ENCODE measurements at places on chromosomes 4 and X.

DNA sequence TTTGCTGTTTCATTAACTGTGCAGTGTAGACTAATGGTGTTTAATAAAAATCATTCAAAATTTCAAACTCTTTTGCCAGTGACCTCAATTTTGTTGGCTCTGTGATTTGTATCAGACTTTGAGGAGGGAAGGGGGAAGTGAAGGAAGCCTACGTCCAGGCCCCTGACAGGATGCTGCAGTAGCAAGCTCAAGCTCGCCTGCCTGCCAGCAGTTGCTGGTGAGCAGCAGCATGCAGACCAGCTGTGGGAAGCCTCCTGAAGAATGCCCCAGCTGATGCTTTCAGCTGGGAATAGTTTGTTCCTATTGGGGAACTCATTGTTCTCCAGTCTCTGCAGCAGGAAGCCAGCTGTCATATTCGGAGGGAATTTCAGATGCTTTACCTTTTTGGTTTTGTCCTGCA, 495.2 kb downstream of the AFF2 start:
- DNase-seq = no peak

GRCh38 chr4:53450773-53451172, 73.3 kb downstream of the FIP1L1 start:
- no peak for DNase-seq

DNA sequence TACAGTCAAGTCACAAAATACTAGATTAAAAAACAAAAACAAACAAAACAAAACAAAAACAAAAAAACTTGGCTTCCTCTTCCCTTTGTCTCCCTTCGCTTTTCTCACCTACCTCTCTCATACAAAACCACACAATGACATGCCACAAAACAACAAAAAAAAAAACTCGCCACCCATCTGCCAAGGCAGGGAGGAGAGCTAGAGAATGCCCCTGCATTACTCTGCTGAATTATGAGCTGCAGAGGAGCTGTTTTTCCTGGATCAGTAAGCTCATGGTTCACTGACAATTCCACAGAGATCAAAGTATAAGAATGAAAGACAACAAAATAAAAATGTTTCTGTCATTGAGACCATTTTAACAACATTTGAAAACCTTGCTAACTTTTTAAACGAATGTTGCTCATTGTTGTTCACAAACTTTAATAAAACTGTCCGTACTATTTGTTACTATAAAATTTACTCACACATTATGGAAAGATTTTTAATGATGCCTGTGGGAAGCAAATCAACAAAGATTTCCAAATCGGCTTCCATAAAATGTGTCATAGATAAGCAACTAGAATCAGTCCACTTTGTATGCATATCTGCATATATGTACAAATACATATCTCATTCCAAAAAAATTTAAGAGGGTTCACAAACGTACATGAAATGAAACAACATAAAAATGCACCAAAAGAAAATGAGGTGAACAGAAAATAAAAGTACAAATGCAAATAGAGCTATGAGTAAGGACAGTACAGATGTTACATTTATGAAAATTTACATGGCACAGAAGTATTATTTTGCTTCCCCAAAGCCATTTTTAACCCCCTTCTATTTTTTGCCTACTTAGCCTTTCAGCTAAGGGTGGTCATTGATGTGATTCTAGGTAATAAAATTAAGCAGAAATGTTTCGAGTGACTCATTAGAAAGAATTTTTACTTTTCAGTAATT, 252.4 kb upstream of the FAT4 start:
- no peak for DNase-seq

DNA sequence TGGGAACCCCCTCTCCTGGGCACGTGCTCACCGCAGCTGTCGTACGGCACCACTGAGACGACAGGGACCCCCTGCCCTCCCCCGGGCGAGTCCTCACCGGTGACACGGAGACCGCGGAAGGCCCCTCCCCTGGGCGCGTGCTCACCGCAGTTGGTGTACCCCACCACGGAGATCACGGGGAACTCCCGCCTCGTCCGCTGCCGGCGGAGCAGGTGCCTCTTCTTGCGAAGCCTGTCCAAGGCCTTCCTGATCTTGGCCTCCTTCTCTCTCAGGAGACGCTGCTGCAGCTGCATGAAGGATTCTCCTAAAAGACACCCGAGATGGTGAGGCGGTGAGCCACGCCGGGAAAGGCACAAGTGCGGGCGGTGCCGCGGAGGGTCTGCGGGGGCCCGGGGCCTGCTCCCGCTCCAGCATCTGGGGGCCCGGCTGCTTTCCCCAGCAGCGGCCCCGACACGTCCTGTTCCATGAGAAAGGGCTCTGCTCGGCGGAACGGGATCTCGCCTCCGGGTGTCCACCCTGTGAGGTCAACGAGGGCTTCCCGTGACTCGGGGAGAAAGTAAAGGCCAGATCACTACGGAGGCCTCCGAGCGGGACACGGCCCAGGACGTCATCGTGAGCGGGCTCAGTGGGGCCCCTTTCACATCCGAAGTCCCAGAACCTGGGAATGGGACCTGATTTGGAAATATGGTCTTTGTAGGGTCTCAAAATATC, 5.8 kb downstream of the GTPBP6 start:
- DNase-seq = no peak

DNA sequence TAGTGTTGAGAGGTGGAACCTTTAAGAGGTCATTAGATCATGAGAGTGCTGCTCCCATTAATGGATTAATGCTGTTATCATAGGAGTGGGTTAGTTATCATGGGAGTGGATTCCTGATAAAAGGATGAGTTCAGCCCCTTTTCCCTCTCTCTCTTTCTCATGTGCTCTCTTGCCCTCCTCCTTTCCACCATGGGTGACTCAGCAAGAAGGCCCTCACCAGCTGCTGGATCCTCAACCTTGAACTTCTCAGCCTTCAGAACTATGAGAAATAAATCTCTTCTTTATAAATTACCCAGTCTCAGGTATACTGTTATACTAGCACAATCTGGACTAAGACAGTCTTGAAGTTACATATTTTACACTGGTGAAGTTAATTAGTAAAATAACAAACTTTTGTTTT, 10.0 kb upstream of the CDKL5 start:
- no peak for DNase-seq

GRCh38 chr4:173001571-173001970, 167.0 kb upstream of the GALNT7 start:
- DNase-seq = no peak

GRCh38 chr4:155543126-155543765, 123.4 kb upstream of the GUCY1A1 start:
- no peak for DNase-seq

Measured in activated T-cell treated with anti-CD3 and anti-CD28 coated beads, Interleukin-2, amount 50 U/mL, for 4 hours (primary cell).